HepG2 (cell line): ENCODE measurements at places on chromosomes 16 and 17.
A peak's percentile ranks its signal among the peaks of the same experiment; 100 is the strongest.

GRCh38 chr16:79752396-79752795 lies 151.9 kb upstream of the MAF start:
- no peaks in the 10 kb centered on the region for H3K36me3 ChIP-seq
- no peak overlapping the region for H3K27ac ChIP-seq
- DNase-seq = no peak
- H3K4me1 ChIP-seq = no peaks in the 10 kb centered on the region
- no peak overlapping the region for H3K4me3 ChIP-seq

DNA sequence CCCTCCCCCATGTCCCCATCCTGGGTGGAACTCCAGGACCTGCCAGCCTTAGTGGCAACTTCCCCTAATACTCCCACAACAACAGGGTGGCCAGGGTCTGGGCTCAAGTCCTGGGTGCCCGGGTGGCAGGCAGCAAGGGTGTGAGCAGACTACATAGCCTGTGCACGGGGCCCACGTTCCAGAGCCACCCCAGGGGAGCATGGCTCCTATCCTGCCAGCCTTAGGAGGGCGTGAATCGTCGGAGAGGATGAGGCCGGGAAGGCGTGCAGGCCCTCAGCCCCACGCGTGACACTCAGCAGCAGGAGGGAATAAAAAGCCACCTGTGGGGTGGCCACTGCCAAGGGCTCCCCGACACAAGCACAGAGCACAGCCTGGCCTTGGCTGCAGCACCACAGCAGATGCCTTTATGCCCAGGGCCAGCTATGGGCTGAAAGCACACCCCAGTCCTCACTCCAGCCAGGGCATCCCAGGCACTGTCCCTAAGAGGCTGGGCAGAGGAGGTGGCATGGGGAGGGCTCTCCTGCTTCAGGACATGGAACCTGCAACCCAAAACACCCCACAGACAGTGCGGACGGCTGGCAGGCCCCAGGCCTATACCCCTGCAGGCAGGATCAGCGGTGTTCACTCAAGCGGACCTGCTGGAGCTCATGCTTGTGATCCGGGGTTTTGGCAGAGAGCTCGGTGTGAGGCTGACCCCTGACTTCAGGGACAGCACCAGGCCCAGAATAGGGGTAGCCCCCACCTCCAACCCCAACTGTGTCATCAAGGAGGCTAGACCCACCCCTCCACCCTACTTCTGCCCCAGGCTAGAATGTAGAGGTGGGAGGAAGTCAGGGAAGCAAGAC lies 2.7 kb downstream of the BCAR1 start:
- peaks cover 83% of the 10 kb centered on the region for H3K4me1 ChIP-seq
- 0 out of 3 replicates have a peak, but pooled peaks cover 3% of the 10 kb centered on the region for H3K36me3 ChIP-seq
- peak overlapping the region; percentile 97 for H3K27ac ChIP-seq
- no peaks in the 10 kb centered on the region; the same call in 2 of the 3 replicates for H3K27me3 ChIP-seq
- no peak for DNase-seq

DNA sequence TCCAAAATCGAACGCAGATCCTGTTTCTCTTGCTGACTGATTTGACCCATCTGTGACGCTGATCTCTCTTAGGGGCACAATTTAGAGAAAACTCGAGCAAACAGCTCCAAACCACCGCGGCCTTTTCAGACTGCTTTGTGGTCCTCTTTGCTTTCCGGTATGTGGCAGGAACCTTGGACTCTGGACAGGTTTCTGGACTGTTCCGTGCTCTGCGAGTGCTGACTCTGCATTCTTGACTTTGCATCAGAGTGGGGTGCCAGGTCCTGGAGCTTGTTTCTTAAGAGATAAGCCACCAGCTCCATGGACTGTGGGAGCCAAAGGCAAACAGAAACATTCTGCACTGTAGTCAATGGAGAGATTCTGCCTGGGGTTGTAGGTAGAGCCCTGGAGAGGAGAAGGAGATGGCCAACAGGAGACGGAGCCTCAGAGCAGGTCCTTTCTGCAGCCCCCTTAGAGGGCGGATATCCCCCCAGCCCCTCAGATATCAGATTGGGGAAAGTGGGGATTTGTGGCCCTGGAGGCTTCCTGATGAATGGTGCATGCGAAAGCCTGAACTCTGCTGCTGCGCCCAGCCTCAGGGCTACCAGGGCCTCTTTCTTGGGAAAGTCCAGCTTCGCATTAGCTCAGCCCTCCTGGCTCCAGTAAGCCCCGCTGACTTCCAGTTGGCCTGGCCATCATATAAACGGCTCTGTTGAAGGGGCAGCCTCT lies 65.6 kb downstream of the WIPI1 start:
- H3K27ac ChIP-seq = peak overlapping the region; percentile 73
- DNase-seq = peak; percentile 84
- no peaks in the 10 kb centered on the region for H3K27me3 ChIP-seq
- H3K4me1 ChIP-seq = peaks cover 89% of the 10 kb centered on the region

DNA sequence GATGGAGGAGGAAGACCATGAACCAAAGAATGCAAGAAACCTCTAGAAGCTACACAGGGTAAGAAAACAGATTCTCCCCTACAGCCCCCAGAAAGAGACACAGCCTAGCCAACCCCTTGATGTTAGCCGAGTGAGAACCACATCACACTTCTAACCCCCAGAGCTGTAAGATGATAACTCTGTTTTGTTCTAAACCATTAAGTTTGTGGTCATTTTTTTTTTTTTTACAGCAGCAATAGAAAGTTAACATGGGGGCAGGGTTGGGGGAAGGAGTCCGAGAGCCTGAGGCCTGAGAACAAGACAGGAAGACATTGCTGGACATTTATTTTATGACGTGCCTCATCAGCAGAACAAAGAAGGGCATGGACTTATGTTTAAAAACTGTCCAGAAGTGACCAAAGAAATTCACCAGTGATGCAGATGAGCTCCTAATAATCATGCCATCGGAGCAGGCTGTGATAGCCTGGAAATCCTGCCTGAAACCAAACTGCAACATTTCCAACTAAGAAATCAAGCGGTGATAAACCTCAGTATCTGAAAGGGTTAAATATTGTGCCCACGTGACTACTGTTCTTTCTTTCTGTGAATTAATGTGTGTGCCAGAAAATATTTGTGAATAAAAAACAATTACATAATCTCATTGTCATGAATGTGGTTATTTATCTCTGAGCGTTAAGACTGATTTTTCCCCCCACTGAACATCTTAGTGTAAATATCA lies 1.1 kb downstream of the ABCA9 start:
- H3K27me3 ChIP-seq = no peaks in the 10 kb centered on the region
- H3K27ac ChIP-seq = no peak overlapping the region
- DNase-seq = no peak
- H3K4me3 ChIP-seq = no peak overlapping the region

DNA sequence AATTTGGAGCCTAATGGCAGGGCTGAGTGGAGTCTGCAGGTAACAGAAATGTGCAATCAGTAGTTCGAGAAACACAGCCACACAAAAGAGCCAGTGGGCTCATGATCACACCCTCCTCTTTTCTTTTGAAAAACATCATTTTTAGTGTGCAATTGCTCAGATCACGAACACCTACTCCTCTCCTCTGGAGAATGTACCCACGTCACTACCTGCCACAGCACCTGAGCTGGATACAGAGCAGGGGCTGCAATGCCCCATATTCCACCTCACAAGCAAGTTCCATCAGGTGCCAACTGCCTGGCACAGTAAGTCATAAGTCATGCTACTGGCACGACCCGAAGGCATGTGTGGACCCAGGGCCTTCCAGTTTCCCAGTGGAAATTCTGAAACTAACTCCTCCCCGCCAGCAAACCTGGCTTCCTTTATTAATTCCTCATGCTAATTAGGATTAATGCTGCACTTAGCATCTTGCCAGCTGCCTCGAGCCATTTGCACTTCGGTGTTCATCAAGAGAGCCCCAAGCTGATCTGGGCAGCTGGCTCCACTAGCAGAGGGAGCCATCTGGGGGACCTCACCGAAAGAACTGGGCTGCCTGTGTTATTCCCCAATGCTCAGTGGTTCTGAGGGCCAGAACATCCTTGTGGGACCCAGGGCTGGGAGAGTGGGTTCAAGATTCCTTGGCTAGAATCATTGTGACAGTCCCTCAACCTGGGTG lies 2.4 kb downstream of the CACNG4 start:
- peaks cover 8% of the 10 kb centered on the region; the same call in 1 of the 2 replicates for H3K4me1 ChIP-seq
- H3K27me3 ChIP-seq = peaks cover 9% of the 10 kb centered on the region; the same call in 1 of the 2 replicates
- no peaks in the 10 kb centered on the region for H3K36me3 ChIP-seq
- no peak overlapping the region for H3K27ac ChIP-seq
- DNase-seq = no peak

GRCh38 chr17:81498953-81499600 lies 13.5 kb downstream of the ACTG1 start:
- DNase-seq = no peak
- no peak overlapping the region for H3K27ac ChIP-seq
- peaks cover 23% of the 10 kb centered on the region for H3K4me1 ChIP-seq
- no peaks in the 10 kb centered on the region for H3K36me3 ChIP-seq

DNA sequence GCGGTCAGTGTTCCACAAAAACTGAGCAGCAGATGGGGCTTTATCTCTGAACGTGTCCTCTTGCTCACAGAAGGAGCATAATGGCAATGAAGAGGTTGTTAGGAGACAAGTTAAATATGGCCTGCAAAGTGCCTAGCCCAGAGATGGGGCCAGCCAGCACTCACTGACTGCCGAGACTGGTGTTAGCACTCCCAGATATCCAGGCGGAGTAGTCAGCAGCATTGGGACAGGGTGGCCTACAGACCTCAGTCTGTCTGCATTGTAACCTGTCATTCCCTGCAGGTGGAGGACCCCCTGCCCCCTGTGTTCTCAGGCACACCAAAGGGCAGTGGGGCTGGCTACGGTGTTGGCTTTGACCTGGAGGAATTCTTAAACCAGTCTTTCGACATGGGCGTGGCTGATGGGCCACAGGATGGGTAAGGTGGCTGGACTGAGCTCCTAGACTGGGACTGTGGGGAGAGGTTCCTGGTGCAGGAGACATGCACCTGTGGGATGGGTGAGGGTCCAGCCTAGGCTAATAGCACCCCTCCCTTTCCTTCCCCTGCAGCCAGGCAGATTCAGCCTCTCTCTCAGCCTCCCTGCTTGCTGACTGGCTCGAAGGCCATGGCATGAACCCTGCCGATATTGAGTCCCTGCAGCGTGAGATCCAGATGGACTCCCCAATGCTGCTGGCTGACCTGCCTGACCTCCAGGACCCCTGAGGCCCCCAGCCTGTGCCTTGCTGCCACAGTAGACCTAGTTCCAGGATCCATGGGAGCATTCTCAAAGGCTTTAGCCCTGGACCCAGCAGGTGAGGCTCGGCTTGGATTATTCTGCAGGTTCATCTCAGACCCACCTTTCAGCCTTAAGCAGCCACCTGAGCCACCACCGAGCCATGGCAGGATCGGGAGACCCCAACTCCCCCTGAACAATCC lies 4.2 kb downstream of the MFAP4 start:
- H3K27ac ChIP-seq = no peak overlapping the region
- no peak overlapping the region for H3K4me3 ChIP-seq
- peaks cover 45% of the 10 kb centered on the region for H3K4me1 ChIP-seq
- no peak for DNase-seq
- H3K36me3 ChIP-seq = peaks cover 13% of the 10 kb centered on the region
- no peaks in the 10 kb centered on the region for H3K27me3 ChIP-seq

- peaks cover 22% of the 10 kb centered on the region for H3K4me1 ChIP-seq
- no peaks in the 10 kb centered on the region for H3K36me3 ChIP-seq
- DNase-seq = no peak
- H3K4me3 ChIP-seq = no peak overlapping the region
- no peak overlapping the region for H3K27ac ChIP-seq
- H3K27me3 ChIP-seq = peaks cover 11% of the 10 kb centered on the region
Observed at GRCh38 chr17:43698678-43699437, 37.1 kb upstream of the MEOX1 start.

- H3K27me3 ChIP-seq = peaks cover 2% of the 10 kb centered on the region
- peaks cover 44% of the 10 kb centered on the region for H3K4me1 ChIP-seq
- no peaks in the 10 kb centered on the region for H3K36me3 ChIP-seq
- no peak for DNase-seq
- no peak overlapping the region for H3K4me3 ChIP-seq
Observed at GRCh38 chr17:17341452-17341851, 38.3 kb downstream of the NT5M start.

DNA sequence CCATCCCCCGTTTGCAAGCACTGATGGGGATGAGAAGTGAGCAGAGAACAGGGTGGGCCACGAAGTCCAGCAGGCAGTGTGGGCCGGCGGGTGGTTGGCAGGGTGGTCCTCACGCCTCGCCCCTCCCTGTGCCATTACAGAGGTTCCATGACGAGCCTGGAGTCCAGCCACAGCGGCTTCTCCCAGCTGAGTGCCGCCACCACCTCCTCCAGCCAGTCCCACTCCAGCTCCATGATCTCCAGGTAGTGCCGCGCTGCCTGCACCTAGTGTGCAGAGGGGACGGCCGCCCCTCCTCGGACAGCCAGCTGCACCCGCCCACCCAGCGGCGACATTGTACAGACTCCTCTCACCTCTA lies 73.0 kb downstream of the SEC14L1 start:
- DNase-seq = no peak
- H3K36me3 ChIP-seq = peaks cover 64% of the 10 kb centered on the region
- no peak overlapping the region for H3K4me3 ChIP-seq
- peaks cover 15% of the 10 kb centered on the region for H3K4me1 ChIP-seq

- H3K27me3 ChIP-seq = no peaks in the 10 kb centered on the region
- H3K27ac ChIP-seq = peak within 1 kb of the TSS; percentile 82
- H3K4me1 ChIP-seq = peaks cover 34% of the 10 kb centered on the region
- peak; percentile 77 for DNase-seq
- H3K36me3 ChIP-seq = no peaks in the 10 kb centered on the region; the same call in 2 of the 3 replicates
- H3K4me3 ChIP-seq = peak within 1 kb of the TSS; percentile 96
Observed at GRCh38 chr16:1414532-1415260, at the start of gene UNKL. Gene UNKL, minus strand, starts transcription at chr16:1414704. Its CDS starts 13 bp downstream, at chr16:1414691.

- H3K36me3 ChIP-seq = peaks cover 2% of the 10 kb centered on the region; the same call in 1 of the 2 replicates
- peaks cover 23% of the 10 kb centered on the region for H3K4me1 ChIP-seq
- DNase-seq = no peak
- H3K27ac ChIP-seq = no peak overlapping the region
- H3K4me3 ChIP-seq = no peak overlapping the region
- H3K27me3 ChIP-seq = no peaks in the 10 kb centered on the region
Observed at GRCh38 chr17:44469676-44470075, 33.5 kb downstream of the GPATCH8 start.

GRCh38 chr16:89574681-89575246 lies 794 bp upstream of the CPNE7 start:
- no peaks in the 10 kb centered on the region for H3K36me3 ChIP-seq
- peaks cover 4% of the 10 kb centered on the region; the same call in 1 of the 2 replicates for H3K27me3 ChIP-seq
- H3K27ac ChIP-seq = no peak overlapping the region
- H3K4me3 ChIP-seq = no peak overlapping the region
- DNase-seq = no peak

DNA sequence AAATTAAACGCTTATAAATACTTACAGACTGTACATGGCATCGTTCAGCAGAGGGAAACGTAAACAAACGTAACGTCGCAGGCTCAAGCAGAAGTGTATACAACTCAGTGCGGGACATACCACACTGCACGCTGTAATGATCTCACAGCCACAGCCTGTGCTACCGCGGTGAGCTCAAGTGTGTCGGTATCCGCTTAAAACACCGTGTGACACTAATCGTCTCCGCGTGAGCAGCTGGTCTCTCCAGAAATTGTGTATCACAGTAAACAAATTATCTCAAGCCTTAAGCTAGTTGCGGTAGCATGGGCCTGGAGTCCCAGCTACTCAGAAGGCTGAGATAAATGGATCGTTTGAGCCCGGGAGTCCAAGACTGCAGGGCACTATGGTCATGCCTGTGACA lies 115.3 kb downstream of the ANKRD11 start:
- H3K27me3 ChIP-seq = no peaks in the 10 kb centered on the region
- peaks cover 34% of the 10 kb centered on the region for H3K4me1 ChIP-seq
